ENCODE measurements at places on chromosomes 1 and 21.

GRCh38 chr1:108646648-108647269, 14.1 kb downstream of the HENMT1 start:
- peak; percentile 25 for DNase-seq

- no peak for DNase-seq
Measured at GRCh38 chr1:179857009-179857408, 20.6 kb downstream of the TOR1AIP2 start.

GRCh38 chr1:159924025-159924790, 1.1 kb downstream of the TAGLN2 start:
- peak; percentile 70 for DNase-seq

GRCh38 chr1:108665067-108665466, 4.2 kb upstream of the HENMT1 start:
- DNase-seq, result no peak

DNA sequence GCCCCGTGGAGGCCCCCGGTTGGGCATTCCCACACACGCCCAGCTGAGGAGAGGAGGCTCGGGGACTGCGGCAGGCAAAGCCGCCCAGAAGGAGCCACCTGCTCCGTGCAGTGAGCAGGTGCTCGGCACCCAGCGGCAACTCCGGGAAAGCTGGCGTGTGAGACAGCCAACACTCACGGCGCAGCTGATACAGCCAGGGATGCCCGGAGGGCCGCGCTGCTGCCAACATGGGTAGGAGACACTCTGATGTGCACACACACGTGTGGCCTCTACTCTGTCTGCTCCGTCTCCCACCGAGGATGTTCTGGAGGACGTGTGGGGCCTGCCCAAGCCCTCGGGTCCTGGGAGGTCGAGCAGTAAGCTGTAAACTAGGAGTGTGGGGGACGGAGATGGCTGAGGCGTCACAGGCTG, 12.9 kb downstream of the MORN1 start:
- DNase-seq, result no peak

DNA sequence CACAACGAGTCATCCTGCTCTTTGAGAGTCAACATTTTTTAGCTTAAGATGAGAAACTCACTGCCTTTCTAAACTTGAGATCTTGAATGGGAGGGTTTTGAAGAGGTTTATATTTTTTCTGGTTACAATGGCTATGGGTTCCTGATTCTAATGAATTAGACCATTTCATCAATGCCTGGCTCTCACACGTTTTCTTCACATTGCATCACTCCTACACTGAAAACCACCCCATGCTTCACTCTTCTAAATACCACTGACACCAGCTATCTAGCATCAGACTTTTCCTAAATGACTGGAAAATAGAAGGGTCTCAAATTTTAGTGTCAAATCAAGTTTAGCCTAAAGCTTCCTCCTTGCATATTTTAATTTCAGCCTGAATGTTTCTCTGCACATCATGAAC, 606.1 kb upstream of the USP24 start:
- DNase-seq, result no peak

GRCh38 chr1:184947497-184948256, 26.6 kb downstream of the NIBAN1 start:
- no peak for DNase-seq
